ENCODE measurements at places on chromosomes 2 and 18.

- DNase-seq, result no peak
Observed at GRCh38 chr2:105848367-105848766, 103.7 kb downstream of the NCK2 start.

GRCh38 chr2:120261387-120262006 is 8.8 kb downstream of the RALB start:
- no peak for DNase-seq

GRCh38 chr2:16773080-16773713 is 107.6 kb upstream of the CYRIA start:
- peak; percentile 45 for DNase-seq

DNA sequence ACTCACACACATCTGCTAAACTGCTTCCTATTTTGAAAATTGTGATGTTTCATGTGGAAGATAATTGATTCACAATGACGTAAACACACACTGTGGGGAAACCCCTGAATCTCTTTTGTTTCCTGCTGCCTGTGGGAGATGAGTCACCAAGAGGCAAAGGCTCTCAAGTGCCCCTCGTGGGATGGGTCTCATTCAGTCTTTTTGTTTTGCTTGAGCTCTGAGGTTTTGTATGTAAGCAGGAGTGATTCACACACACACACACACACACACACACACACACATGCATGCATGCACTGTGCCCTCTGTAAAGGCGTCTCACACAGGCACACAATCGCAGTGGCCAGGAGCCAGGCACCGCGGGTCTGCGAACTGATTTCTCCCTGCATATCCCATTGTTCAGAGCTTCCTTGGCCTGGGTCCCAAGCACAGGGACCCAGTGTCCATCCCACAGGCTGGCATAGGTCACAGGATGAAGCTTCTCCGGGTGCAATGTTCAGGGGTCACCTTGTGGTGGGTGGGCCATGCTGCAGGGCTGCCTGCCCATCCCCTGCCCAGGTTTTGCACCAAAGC is 12.1 kb upstream of the ARHGEF4 start:
- no peak for DNase-seq

GRCh38 chr2:142270291-142270690 is 139.5 kb upstream of the LRP1B start:
- no peak for DNase-seq

DNA sequence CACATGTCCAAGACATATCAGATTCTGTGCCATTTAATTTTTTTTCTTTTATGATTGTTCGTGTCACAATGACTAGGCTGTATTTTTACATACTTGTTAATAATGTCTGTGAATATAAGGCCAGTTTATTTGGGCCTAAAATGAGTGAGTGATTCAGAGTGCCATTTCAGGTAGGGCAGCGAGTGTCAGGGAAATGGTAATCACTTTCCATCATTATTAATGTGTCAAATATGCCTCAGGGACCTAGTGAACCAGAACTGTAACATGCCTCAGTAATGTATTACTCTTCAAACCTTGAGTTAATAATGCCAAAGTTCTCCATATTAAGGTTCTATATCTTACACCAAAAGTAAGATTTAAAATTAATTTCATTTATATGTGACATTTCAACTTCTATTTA is 8.6 kb downstream of the FAM171B start:
- DNase-seq, result no peak

DNA sequence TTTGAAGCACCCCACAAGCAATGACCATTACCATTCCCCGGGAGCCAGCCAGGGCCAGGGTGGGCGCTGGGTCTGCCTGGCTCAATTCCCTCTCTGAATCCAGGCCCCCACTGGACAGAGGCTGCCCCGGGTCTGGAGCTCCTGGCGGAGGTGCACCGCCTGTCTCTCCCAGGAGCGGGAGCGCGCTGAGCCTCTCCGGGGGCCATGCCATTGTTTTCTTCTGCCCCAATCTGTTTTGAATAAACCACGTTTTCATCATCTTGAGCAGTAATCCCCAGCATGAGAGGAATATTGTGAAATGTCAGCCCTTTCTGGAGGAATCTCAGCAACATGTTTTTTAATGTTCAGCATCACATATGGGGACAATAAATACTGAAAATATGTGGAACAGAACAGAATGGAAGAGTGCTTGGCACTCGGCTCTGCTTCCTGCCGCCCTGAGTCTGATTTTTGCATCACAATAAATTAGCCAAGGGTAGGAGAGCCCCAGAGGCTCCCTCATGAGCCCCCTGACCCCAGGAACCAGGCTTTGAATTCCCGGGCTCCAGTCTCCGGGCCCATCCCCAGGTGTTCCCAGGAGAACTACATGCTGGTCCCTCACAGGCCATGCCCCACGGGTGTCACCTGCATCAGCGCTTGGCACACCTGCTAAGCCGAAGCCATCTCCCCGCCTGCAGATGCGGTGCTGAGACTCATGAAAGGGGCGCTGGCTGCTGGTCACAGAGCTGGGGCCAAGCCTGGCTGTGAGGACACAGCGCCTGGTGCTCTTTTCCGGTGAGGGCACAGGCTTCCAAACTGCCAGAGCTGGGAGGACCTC is 88.8 kb downstream of the INHBB start:
- DNase-seq, result no peak

DNA sequence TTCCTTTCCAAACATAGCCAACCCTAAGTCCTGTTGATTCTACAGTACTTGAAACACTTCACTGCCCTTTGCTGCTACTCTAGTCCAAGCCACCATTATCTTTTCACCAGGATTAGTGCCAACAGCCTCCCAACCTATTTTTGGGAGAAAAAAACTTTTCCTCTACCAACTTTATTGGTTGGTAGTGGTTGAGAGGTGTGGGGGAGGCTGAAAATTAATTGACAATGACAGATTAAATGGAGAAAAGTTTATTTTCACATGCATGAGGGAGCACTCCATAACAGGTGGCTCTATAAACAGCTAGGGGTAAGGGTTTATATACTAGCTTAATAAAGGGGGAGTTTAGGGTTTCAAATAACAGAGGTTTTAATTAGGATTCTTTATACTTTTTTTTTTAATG is 37.8 kb upstream of the ITPRID2 start:
- DNase-seq, result no peak

DNA sequence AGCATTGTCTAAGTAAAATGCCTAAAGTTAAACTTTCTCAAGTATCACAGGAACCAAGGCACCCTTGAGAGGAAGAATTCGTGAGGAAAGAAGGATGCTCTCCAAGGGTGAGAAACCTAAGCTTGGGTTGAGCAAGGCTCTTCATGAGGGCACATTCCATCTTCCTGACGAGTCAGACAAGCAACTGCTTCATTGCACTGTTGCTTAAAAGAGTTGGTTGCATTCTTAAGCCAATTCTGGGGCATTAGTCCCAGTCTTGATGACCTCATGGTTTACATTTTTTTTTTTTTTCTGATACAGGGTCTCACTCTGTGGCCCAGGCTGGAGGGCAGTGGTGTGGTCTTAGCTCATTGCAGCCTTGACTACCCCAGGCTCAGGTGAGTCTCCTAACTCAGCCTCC is 237.5 kb downstream of the ACTR3 start:
- DNase-seq, result no peak

DNA sequence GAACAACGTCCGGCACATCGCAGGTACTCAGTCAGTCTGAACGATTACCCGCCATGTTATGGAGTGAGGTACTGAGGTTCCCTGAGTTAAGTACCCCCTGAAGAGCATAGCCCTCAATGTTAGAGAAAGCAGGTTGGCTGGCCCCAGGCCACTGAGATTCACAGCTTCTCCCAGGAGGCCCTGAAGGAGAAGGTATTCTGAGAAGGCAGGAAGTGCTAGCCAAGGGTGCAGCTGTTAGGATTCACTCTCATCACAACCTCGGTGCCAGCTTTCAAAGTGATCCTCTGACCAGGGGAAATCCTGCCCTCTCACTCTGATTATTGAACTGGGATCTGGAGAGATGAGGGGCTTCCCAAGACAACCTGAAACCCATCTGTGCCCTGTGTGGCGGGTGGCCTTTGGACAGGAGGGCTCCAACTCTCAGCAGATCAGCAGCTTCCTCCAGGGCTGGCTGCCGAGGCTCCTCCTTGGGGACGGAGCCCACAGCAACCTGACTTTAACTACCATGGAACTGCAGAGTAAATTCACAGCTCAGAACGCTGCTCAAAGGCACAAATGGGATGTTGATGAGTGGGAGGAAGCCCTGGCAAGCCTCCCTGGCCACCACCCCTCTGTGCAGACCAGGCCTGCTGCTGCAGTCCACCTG is 7.8 kb downstream of the EHD3 start:
- DNase-seq, result no peak

- DNase-seq, result no peak
Observed at GRCh38 chr2:157922336-157922735, 46.2 kb upstream of the ACVR1 start.

GRCh38 chr2:181807526-181807925 is 84.0 kb upstream of the ITPRID2 start:
- DNase-seq, result no peak

DNA sequence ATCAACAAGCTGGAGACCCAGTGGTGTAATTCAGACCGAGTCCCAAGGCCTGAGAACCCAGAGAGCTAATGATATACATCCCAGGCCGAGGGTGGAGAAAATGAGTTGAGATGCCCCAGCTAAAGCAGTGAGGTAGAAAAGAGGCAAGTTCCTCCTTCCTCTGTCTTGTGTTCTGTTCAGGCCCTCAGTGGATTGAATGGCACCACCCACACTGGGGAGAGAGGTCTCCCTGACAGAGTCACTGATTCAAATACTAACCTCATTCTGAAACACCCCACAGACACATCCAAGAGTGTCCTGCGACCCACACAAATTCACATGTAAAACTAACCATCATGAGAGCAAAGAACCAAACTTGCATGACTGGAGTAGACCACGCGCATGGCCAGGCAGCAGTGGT is 215.3 kb downstream of the ANAPC1 start:
- no peak for DNase-seq

GRCh38 chr18:2303517-2304238 is 267.6 kb downstream of the METTL4 start:
- DNase-seq, result no peak

GRCh38 chr2:232942831-232943230 is 70.2 kb downstream of the NGEF start:
- DNase-seq, result no peak

- DNase-seq, result no peak
Observed at GRCh38 chr2:147351784-147352183, 493.0 kb upstream of the ACVR2A start.

DNA sequence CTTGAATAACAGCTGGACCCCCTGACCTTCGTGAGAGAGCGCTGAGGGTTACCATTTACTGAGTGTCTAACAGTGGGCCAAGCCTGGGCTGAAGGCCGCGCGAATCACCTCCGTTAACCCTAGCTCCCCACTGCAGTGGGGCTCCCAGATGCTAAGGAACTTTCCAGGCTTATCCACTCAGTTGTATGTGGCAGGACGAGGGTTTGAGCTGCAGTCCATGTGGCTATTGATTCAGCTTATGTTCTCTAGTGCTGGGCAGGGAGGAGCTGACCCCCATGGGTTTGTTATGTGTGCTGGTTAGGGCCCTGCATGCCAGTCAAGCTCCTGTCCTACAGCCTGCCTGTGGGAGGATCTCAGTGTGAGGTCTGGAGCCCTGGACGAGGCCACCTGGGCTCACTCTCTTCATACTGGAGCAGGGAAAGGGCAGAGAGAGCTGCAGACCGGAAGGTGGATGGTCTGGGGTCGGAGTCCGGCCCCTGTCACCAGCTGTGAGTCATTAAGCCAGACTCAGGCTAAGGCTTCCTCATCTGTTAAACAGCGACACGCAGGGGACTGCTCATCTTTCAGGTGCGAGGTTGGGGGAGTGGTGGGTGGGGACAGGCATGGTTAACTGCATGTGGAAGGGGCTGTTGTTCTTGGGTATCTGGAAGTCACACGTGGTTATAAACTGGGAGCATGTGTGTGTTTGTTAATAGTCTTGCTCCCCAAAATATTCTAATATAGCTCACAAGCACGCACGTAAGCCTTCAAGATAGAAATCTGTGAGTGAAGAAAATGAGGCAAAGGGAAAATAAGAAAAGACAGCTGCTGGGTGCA is 6.6 kb downstream of the PSD4 start:
- no peak for DNase-seq

GRCh38 chr2:226766352-226767055 is 33.1 kb downstream of the IRS1 start:
- no peak for DNase-seq

GRCh38 chr18:14093307-14093915 is 38.8 kb downstream of the ZNF519 start:
- no peak for DNase-seq

DNA sequence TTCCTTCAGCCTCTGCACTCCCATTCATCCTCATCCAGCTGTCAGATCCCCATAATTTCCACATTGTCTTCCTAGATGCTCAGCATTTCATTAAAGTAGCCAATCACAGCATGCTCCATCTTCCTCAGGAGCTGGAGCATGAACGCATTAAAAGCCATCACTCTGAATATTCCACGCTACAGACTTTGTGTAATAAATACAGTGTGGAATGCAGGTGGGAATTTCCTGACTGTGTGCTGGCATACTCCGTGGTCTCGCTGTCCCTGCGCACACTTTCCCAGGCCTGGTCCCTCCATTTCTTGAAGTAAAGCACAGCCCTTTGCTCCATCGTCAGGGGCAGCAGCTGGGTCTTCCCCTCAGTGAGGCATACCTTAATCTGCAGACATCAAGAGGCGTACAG is 123.7 kb upstream of the NCK2 start:
- DNase-seq, result no peak

GRCh38 chr2:164802095-164802707 is 39.4 kb downstream of the COBLL1 start:
- DNase-seq, result no peak

GRCh38 chr2:3672861-3673678 is 15.1 kb downstream of the ALLC start:
- no peak for DNase-seq

DNA sequence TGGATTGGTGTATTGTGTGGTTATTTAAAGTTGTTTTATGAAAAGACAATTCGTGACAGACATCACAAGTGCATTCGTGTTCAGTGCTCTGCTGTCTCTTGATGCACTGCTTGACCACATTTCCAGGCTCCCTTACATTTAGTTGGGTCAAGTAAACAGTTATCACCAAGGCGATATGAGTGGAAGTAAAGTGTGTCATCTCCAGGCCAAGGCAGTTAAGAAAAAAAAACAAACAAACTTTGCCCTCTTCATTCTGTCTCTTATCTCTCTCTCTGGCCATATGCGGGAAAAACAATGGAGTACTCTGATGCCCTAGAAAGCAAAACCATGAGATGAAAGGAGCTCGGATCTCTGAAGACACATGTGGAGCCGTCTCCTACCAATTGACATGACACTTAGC is 131.1 kb downstream of the DSEL start:
- DNase-seq, result no peak

GRCh38 chr2:144330951-144331673 is 188.8 kb downstream of the ZEB2 start:
- no peak for DNase-seq

DNA sequence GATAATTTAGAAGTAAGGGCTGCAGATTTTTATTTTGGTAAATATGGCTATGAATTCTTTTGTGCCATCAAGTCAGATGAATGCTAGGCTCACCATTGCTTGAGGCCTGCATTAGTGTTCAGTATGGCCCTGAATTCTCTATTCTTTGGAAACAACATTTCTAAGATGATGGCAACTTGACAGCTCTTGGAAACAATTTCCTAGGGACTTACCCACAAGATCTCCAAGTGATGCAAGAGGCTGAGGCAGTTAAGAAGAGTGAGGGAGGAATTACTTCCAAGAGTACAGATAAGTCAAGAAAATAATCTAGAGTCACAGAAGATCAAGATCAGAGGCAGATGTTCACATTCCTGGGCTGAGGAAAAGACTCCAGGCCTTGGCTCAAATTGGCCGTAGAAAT is 129.1 kb downstream of the NRP2 start:
- no peak for DNase-seq

GRCh38 chr2:71801556-71801955 is 346.1 kb downstream of the CYP26B1 start:
- no peak for DNase-seq

Measured in WTC11 (cell line).